ENCODE measurements at places on chromosomes 2 and 18. TPM values are rescaled to one million over a fixed set of nuclear protein-coding genes. Genes with fewer than 3 reads are reported as not detected.
A peak's percentile ranks its signal among the peaks of the same experiment; 100 is the strongest.

- peaks cover 66% of the 10 kb centered on the region for H3K4me1 ChIP-seq
- peak overlapping the region; percentile 44 for H3K27ac ChIP-seq
- no peak for DNase-seq
Observed at GRCh38 chr2:30149976-30150375, 3.2 kb downstream of the YPEL5 start.

DNA sequence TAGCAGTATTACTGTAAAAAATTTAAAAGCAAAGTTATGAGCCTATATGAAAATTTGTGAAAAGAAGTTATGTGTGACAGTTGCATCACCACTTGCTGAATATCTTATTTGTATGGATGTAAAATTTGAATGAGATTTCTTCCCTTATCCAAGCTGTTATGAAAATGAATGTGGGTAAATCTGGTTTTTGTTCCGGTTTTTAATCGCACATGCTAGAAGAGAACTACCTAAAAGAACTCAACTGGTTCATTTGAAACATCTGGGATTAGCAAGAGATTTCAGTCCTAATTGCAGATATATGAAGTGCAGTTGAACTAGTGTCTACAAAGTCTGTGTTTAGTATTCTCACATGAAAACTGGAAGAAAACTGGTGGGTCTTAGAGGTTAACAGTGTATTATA lies 467.1 kb upstream of the SPHKAP start:
- DNase-seq = no peak
- no peaks in the 10 kb centered on the region for H3K4me1 ChIP-seq

The KLHL30 gene
- total RNA-seq = not detected

The ABCG8 gene
- not detected for total RNA-seq

- peaks cover 56% of the 10 kb centered on the region for H3K4me1 ChIP-seq
- H3K27me3 ChIP-seq = peaks cover 21% of the 10 kb centered on the region
- peak overlapping the region; percentile 87 for H3K27ac ChIP-seq
- DNase-seq = no peak
Observed at GRCh38 chr18:79070486-79070885, 1.3 kb downstream of the ATP9B start.

GRCh38 chr2:54092940-54093339 lies 22.5 kb upstream of the ACYP2 start:
- peaks cover 3% of the 10 kb centered on the region for H3K36me3 ChIP-seq
- no peak for DNase-seq
- no peak overlapping the region for H3K4me3 ChIP-seq
- peaks cover 18% of the 10 kb centered on the region for H3K4me1 ChIP-seq

DNA sequence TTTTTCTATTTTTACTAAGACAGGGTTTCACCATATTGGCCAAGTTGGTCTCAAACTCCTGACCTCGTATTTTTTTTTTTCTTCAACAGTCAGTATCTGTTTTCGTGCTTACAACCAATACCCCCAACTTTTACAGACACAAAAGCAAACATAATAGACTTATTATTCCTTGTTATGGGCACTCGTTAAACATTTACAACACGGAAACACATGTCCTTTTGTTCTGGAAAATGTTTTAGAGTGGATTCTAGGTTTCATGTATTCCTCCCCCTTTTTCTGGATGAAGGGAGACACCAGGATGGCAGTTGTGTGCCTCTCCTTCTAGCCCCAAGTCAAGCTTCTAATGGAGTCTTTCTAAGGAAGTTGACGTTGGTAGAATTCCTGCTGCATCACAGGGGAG lies 88.8 kb downstream of the CD226 start:
- peaks cover 7% of the 10 kb centered on the region for H3K36me3 ChIP-seq
- no peak overlapping the region for H3K27ac ChIP-seq
- H3K4me1 ChIP-seq = peaks cover 4% of the 10 kb centered on the region
- DNase-seq = no peak

GRCh38 chr2:227566012-227566411 lies 32.7 kb upstream of the SCYGR2 start:
- no peak for DNase-seq
- H3K4me3 ChIP-seq = no peak overlapping the region
- peaks cover 1% of the 10 kb centered on the region for H3K36me3 ChIP-seq

The RETREG2 gene
- 53.7 TPM for total RNA-seq

The AMER3 gene
- not detected for total RNA-seq

- H3K36me3 ChIP-seq = peaks cover 3% of the 10 kb centered on the region
- no peak within 1 kb of the TSS for H3K27ac ChIP-seq
- H3K4me3 ChIP-seq = no peak within 1 kb of the TSS
- no peaks in the 10 kb centered on the region for H3K4me1 ChIP-seq
Observed at GRCh38 chr2:132416723-132417395, at the start of gene GPR39. Gene GPR39 (plus strand): TSS chr2:132416805.

GRCh38 chr2:16584084-16584483 lies 81.5 kb downstream of the CYRIA start:
- H3K27me3 ChIP-seq = peaks cover 13% of the 10 kb centered on the region
- H3K27ac ChIP-seq = no peak overlapping the region
- no peaks in the 10 kb centered on the region for H3K36me3 ChIP-seq
- no peaks in the 10 kb centered on the region for H3K4me1 ChIP-seq
- no peak for DNase-seq
- H3K4me3 ChIP-seq = no peak overlapping the region

DNA sequence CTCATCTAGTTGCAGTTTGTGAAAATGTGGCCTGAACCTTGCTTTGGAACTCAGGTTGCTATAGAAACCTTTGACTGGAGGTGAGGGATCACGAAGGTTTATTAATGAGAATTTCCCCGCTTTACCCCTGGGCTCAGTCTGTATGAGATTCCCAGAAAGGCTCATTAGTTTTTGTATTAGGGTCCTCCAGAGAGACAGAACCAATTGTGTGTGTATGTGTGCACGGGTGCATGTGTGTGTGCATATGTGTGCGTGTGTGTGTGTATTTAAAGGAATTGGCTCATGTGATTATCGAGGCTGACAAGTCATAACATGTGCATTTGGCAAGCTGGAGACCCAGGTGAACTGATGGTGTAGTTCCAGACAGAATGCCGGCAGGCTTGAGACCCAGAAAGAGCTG lies 113.8 kb upstream of the DLX2 start:
- peaks cover 11% of the 10 kb centered on the region for H3K4me1 ChIP-seq
- H3K27me3 ChIP-seq = no peaks in the 10 kb centered on the region
- no peaks in the 10 kb centered on the region for H3K36me3 ChIP-seq

DNA sequence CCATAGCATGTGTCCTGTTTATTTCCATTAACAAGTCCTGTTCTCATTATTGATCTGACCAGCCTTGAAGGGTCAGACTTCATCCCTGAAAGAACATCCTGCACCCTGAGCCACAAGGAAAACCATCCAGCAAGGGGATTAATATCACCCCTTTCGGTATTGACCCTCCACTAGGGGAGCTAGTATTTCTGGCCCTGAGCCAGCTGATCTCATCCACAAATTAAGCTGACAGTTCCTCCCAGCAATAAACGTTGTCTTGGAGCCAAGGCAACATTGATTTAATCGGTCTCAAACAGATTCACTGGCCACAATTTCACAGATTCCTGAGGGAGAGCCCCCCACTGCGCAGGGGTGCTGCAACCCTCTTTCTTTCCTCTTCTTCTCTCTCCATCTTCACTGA lies 353.1 kb upstream of the FANCL start:
- no peak overlapping the region for H3K27ac ChIP-seq
- H3K36me3 ChIP-seq = no peaks in the 10 kb centered on the region
- no peaks in the 10 kb centered on the region for H3K27me3 ChIP-seq
- DNase-seq = no peak

- DNase-seq = peak; percentile 75
- H3K4me3 ChIP-seq = peak overlapping the region; percentile 78
- H3K4me1 ChIP-seq = peaks cover 39% of the 10 kb centered on the region
- H3K27me3 ChIP-seq = no peaks in the 10 kb centered on the region
Observed at GRCh38 chr2:200455958-200456421, 53.9 kb downstream of the KCTD18 start.

GRCh38 chr2:95179451-95179850 lies 13.8 kb downstream of the ZNF2 start:
- no peak overlapping the region for H3K4me3 ChIP-seq
- no peaks in the 10 kb centered on the region for H3K27me3 ChIP-seq
- H3K36me3 ChIP-seq = peaks cover 37% of the 10 kb centered on the region
- no peak for DNase-seq

DNA sequence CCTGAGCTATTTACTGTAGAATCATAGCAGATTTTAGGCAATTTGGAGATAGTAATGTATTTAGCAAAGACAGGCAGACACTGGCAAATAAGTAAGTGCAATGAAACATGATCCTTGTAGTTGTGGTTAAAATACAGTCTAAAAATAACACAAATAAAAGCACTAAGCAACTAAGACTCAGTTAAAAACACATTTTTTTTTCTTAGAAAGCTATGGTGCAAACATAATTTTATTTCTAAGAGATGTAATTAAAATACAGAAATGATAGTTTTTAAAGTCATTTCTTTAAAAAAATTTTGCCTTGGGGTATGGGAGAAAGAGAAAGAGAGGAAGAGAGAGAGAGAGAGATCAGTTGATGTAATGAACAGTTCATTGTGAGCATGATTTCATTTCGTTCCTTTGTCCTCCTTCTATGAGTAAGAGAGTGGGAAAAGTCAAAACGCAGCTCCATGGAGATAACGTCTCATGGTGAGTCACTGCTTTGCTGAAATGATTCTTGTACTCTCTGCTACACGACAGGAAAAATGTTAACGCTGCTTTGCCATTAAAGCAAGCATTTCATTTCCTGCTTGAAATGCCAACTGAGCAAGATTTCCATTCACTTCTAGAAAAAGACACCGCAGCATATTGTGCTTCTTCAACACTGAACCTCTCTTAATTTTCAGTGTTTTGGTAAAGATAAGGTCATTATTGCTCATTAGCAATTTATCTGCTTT lies 61.3 kb upstream of the PGAP1 start:
- peaks cover 82% of the 10 kb centered on the region for H3K4me1 ChIP-seq
- peak overlapping the region; percentile 41 for H3K4me3 ChIP-seq
- H3K27ac ChIP-seq = peak overlapping the region; percentile 87
- H3K36me3 ChIP-seq = peaks cover 7% of the 10 kb centered on the region

The TET3 gene
- total RNA-seq = 19.7 TPM

DNA sequence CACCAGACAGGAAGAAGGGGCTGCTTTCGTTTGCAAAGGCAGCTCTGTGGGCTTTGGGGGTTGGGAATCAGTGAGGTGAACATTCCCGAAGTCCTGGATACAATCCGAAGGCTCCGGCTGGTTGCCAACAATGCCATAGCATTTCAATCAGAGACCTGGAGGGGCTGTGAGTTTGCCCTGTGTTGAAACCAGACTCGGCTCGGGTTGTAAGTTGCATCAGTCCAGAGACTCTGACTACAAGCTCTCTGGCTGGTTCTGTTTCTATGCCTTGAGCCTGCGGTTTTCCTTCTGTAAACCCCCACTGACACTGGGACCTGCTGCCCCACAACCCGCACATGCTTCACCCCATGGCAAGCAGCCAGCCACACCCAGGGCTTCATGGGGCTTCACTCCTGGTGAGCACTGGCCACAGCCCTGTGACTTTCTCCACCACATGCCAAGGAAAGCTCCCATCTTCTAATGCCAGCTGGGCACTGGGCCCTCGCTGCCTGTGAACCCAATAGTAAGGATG lies 85.7 kb upstream of the ODC1 start:
- H3K36me3 ChIP-seq = no peaks in the 10 kb centered on the region
- H3K27me3 ChIP-seq = peaks cover 6% of the 10 kb centered on the region
- peaks cover 20% of the 10 kb centered on the region for H3K4me1 ChIP-seq
- no peak for DNase-seq
- H3K27ac ChIP-seq = no peak overlapping the region

GRCh38 chr2:25337891-25338290 lies 3.8 kb downstream of the DNMT3A start:
- peak overlapping the region; percentile 69 for H3K4me3 ChIP-seq
- H3K27me3 ChIP-seq = no peaks in the 10 kb centered on the region
- DNase-seq = no peak
- peaks cover 62% of the 10 kb centered on the region for H3K4me1 ChIP-seq
